ENCODE measurements at places on chromosomes 7 and 10. TPM values are rescaled to one million over a fixed set of nuclear protein-coding genes. Genes with fewer than 3 reads are reported as not detected.

CCDC7 gene
- 170 TPM for total RNA-seq

BBIP1 gene
- 62.3 TPM for total RNA-seq

GLRX3 gene
- total RNA-seq: 55.6 TPM

ANKRD30A gene
- not detected for total RNA-seq

ANKRD61 gene
- total RNA-seq: 0.46 TPM

SFTPD gene
- total RNA-seq: 2.1 TPM

RNF133 gene
- total RNA-seq: 0.23 TPM

OLAH gene
- total RNA-seq: not detected

CYP3A5 gene
- total RNA-seq: not detected

SLC18A3 gene
- 2.8 TPM for total RNA-seq

SGCE gene
- total RNA-seq: 98.3 TPM

NUB1 gene
- 38.3 TPM for total RNA-seq

SHTN1 gene
- total RNA-seq: 52.6 TPM

CLCN1 gene
- not detected for total RNA-seq

CCDC172 gene
- total RNA-seq: not detected

RNF148 gene
- 0.92 TPM for total RNA-seq

DDC gene
- total RNA-seq: 4.8 TPM

TRIM4 gene
- 12.5 TPM for total RNA-seq

SFRP5 gene
- total RNA-seq: 3.2 TPM

BZW2 gene
- total RNA-seq: 57.7 TPM

NKX1-2 gene
- total RNA-seq: 1.8 TPM

SEMA3E gene
- total RNA-seq: 12.2 TPM

PNLIPRP2 gene
- total RNA-seq: not detected

TBL2 gene
- total RNA-seq: 40.6 TPM

INA gene
- 223 TPM for total RNA-seq

CCL24 gene
- total RNA-seq: not detected

All from diencephalon (tissue), 1 donor.